ENCODE measurements at places on chromosomes 3 and 15.

- no peak for DNase-seq
Measured at GRCh38 chr3:73101881-73102280, 40.4 kb downstream of the EBLN2 start.

DNA sequence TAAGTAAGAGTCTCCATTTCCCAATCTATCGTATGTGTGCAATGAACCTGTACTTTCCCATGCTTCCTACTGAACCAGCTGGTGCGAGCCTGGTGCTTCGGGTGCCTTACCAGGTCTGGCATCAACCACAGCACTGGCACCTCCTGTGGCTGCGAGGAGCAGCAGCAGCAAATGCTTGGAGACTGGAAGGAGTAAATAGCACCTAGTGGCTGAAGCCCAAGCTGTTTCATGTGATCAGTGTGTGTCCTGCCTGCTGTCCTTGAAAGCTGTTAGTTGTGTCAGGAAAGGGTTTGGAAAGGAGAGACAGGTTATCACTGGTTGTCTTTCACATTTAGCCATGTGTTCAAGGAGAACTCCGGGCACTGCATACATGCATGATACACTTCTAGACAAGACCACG, 31.8 kb downstream of the PCOLCE2 start:
- DNase-seq, result no peak

DNA sequence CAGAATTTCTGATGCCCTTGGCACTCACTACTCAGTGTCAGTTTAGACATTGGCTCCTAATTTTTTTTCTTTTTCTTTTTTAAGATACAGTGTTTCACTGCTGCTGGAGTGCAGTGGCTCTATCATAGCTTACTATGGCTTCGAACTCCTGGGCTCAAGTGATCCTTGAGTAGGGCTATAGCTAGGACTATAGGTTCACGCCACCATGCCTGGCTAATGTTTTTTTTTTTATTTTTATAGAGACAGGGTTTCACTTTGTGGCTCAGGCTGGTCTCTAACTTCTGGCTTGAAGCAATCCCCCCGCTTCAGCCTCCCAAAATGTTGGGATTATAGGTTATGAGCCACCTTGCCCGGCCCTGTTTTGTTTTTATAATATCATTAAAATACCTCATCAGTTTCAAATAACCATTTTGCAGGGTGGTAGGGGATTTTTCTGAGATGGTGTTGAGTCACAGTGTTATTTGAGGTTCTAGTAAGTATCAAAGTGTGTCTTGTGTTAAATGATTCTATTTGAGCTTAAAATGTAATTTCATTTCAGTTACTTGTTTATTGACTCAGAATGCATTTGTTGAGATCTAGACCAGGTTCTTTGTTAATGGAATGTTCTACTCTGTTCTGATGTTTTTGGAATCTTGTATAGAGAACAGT, 7.0 kb downstream of the FNDC3B start:
- no peak for DNase-seq

DNA sequence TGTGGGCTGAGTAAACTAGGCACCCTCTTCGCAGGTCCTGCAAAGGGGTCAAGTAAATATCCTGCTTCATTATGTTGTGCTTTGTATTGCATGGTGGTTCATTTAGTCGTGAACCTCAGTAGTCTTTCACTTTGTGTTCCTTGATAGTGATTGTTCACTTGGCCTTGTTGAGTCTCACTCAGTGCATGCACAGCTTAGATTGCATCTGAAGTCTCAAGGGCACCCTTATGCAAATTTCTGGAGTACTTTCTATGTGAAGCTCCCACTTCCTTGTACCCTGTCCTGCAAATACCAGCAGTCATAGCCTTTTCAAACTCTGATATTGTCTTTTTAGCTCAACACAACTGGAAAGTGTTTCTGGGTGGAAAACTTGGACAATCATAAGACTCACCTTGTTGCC, 519.2 kb downstream of the NAALADL2 start:
- DNase-seq, result no peak

DNA sequence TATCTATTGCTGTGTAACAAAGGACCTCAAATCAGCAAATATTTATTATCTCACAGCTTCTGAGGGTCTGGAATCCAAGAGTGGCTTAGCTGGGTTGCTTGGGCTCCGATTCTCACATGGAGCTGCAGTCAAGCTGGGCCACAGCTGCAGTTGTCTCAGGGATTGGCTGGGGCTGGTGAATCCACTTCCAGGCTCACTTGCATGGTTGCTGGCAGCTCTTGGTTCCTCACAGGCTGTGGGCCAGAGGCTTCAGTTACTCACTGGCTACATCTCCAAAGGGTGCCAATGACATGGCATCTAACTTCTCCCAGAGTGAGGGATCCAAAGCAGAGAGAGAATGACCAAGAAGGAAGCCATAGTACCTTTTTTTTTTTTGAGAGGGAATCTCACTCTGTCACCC, 13.9 kb upstream of the SYNM start:
- no peak for DNase-seq

DNA sequence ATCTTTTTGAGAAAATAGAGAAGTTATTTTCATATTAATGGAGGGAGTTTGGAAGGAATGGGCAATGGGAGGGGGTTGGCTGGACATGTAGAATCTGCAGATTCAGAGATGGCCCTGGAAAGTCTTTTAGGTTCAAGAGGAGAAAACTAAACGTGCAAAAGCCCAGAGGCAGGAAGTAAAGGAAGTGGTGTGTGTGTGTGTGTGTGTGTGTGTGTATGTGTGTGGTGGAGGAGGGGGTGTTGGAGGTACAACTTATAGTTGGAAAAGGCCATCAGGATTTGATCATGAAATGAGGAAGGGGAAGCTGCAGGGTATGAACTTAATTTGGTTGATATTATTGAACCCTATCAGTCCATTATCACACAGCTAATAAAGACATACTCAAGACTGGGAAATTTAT, 5.6 kb upstream of the LPP start:
- DNase-seq, result no peak

GRCh38 chr15:90609242-90610180, 79.8 kb downstream of the CRTC3 start:
- no peak for DNase-seq

- no peak for DNase-seq
Measured at GRCh38 chr3:197541756-197542539, 13.8 kb downstream of the BDH1 start.

GRCh38 chr3:38610436-38610835, 39.1 kb downstream of the SCN5A start:
- DNase-seq, result no peak

- DNase-seq, result peak; percentile 95
Measured at GRCh38 chr3:15098503-15099363, at the start of gene RBSN. Gene RBSN (minus strand): TSS chr3:15099148. CDS start chr3:15096120, 3,028 bp downstream.

GRCh38 chr3:87260270-87260669, 16.1 kb downstream of the POU1F1 start:
- DNase-seq, result peak; percentile 49

GRCh38 chr3:163914567-163914966, 1163.7 kb downstream of the SI start:
- DNase-seq, result no peak

- DNase-seq, result peak; percentile 76
Measured at GRCh38 chr15:68818066-68818768, 2.5 kb downstream of the ANP32A start.

- no peak for DNase-seq
Measured at GRCh38 chr15:62324382-62324781, 159.3 kb upstream of the C2CD4B start.

GRCh38 chr3:177665122-177665808, 468.0 kb upstream of the TBL1XR1 start:
- no peak for DNase-seq

DNA sequence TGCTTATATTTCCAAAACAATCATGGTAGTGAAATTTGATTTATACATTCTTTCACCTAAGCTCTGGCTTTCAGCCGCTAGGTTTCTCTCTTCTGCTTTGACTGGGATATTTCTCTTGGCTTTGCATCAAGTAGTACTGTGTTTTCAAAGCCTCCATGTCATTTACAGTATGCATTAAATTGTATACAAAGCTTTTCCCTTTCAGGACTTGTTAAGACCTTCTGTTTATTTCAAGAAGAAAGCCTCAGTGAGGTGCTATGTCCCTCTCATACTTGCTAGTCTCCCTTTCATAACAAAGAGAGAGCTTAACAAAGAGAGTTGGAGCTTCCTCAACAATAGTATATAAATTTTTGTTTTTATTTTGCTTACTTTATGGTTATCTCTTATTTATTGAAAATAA, 84.2 kb upstream of the SLC25A26 start:
- no peak for DNase-seq

GRCh38 chr3:23099677-23100076, 103.5 kb upstream of the UBE2E2 start:
- no peak for DNase-seq

- DNase-seq, result no peak
Measured at GRCh38 chr3:159850481-159850880, 138.2 kb upstream of the IL12A start.

GRCh38 chr15:57235873-57236272, 140.4 kb upstream of the CGNL1 start:
- DNase-seq, result peak; percentile 81

DNA sequence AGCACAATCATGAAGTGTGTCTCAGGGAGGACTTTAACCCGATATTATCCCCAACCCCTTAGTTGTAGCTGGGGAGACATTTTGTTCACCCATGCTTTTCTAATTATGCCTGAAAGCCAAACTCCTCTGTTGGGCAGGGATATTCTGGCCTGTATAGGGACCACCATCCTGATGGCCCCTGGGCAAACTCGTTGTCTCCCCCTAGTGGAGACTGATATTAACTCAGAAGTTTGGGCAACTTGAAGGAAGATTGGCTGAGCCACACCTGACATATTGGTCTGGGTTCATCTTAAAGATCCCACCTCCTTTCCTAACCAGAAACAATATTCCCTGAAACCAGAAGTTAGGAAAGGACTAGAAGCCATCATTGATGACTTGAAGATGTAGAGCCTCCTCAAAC, 42.3 kb downstream of the TM4SF18 start:
- DNase-seq, result no peak

- no peak for DNase-seq
Measured at GRCh38 chr3:63450023-63450422, 171.9 kb downstream of the SYNPR start.

DNA sequence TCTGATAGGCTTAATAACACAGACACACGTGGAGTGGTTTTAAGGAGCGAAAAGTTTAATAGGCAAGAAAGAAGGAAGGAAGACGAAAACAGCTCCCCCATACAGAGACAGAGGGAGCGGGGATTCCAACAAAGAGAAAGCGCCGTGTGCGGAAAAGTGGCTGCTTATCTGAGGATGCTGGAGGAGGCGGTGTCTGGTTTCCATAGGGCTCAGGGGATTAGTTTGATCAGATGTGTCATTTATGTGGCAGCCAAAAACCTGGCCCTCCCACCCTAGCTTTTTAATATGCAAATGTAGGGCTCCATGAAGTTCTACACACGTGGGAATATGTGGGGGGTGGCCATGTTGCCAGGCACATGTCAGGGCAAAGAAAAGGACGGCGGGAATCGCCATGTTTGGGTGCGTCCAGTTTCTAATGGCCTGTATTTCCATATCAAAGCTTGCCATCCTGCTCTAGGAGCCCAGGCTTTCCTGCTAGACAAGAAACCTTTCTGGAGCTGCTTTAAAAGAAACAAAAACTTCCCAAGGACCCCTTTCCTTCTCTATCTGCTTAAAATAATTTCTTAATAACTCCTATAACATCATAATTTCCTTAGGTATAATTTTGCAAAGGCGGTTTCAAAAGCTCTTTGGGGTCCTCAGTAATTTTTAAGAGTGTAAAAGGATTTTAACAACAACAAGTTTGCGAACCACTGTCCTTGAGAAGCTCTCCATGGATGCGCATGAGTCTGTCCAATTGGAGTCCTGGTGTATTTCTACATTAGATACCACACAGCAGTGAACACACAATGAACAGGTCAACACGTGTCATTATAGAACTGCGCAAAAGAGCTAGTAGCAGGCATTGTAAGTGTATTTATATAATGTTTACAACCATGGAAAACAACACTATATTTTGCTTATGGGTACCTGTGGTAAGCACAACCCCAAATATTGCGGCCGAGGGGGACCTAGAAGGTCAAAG, 622 bp upstream of the ZNF589 start:
- DNase-seq, result no peak

DNA sequence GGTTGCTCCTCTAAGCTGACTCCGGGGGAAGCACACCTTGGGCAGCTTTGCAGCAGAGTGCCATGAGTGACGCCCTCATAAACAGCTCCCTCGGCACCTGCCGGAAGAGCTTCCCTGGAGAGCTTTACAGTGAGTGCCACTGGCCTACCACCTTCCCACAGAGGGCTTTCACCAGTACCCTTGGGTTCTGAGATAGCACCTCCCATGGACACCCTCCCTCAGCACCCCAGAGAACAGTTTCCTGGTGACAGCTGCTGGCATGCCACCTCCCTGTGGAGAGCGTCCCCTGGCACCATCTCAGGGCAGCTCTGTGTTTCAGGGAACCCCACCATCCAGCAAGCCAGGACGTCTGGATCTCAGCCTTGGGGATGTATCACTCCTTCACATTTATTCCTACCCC, 49.1 kb downstream of the RUBCN start:
- DNase-seq, result no peak

- DNase-seq, result no peak
Measured at GRCh38 chr3:41997702-41998550, 36.0 kb upstream of the ULK4 start.

Data from left kidney (tissue), 8 donors.